Liver (tissue), 10 donors: ENCODE measurements at places on chromosomes 2 and 18.

GRCh38 chr2:105789745-105790460 is 45.2 kb downstream of the NCK2 start:
- H3K27ac ChIP-seq: no peak overlapping the region
- no peak overlapping the region for H3K4me3 ChIP-seq
- no peak for DNase-seq
- no peaks in the 10 kb centered on the region for H3K27me3 ChIP-seq

DNA sequence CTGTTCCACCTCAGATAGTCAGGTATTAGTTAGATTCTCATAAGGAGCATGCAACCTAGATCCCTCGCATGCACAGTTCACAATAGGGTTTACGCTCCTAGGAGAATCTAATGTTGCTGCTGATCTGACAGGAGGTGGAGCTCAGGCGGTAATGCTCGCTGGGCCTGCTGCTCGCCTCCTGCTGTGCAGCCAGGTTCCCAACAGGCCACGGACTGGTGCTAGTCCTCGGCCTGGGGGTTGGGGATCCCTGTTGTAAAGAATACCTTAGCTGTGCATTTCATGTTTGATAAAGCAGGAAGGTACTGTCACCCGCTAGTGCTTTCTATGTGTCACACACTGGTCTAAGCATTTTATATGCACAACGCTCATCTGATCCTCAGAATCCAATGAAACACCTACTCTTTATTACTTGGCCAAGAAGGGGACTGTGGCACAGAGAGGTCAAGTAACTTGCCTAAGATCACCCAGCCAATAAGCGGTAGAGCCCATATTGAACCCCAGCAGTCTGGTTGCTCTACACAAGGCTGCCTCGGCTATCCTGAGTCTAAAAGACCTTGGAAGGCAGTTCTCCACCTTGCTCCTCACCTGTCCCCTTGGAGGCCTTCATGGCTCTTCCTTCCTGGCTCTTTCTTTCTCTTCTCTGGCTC is 35.8 kb downstream of the SLC4A3 start:
- H3K4me3 ChIP-seq: no peak overlapping the region
- H3K27me3 ChIP-seq: no peaks in the 10 kb centered on the region
- no peak overlapping the region for H3K27ac ChIP-seq
- no peaks in the 10 kb centered on the region for H3K4me1 ChIP-seq
- DNase-seq: no peak

DNA sequence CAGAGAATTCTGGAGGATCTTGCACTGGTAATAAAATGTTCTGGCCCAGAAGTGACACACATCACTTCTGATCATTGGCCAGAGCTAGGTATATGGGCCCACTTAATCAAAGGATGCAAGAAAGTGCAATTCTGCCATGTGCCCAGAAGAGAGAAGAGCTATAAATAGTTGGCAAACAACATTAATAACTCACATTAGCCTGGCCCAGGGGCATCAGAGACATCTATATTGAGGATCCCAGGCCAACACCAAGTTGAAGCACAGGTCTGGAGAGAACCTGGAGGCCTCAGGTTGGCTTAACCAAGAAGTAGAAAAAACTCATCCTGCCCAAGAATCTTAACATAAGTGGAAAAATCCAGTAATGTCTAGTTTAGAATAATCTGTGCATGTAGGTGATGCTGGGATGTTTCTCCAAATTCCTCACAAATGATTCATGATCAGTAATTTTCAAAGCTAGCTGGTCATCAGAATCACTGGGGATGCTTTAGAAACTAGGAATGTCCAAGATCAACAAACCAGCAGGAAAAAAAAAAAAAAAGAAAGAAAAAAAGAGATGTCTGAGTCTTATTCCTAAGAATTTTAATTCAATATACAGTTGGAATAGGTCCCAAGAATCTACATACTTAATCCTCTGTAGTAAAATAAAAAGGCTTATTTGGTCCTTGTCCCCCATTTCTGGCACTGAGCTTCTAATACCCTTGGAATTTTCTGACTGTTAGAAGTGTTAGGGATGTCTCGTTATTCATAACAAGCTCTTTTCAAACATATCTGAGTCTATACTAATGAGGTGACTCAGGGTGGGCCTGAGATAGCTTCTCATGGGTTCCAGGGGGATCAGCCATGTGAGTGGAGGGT is 35.0 kb upstream of the EVA1A start:
- no peaks in the 10 kb centered on the region for H3K4me1 ChIP-seq
- H3K4me3 ChIP-seq: no peak overlapping the region

DNA sequence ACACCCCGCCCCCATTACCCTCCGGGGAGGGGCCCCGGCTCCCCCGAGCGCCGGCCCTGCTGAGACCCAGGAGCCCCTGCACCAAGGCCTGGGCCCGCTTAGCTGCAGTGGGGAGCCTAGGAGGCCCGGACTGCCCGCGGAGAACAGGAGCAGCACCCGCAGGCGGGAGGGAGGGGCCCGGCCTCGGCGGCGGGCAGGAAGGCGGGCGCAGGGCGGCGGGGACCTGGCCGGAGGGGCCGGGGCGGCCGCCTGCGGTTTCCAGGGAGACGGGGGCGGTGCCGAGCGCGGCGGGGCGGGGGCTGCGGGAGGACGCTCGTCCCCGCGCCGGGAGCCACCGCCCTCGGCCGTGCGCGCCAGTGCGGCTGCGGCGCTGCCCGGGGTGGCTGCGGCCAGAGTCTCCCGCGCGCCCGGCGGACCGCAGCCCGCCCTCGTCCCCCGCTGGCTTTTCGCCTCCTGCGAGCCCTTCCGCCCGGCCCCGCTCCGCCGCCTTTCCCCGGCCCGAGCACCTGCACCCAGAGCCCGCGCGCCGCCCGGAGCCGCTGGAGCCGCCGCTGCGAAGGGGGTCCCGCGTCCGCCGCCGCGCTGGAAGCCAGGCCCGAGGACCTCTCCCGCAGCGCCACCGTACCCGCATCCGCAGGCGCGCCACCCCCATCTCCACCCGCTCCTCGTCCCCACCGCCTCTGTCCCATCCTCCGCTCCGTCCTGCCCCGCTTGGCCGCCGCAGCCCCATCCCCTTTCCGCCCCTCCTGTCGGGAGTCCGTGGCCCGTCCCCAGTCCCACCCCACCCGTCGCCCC is 17.2 kb downstream of the GPC1 start:
- H3K27me3 ChIP-seq: no peaks in the 10 kb centered on the region
- peaks cover 20% of the 10 kb centered on the region for H3K4me1 ChIP-seq
- peak; percentile 61 for DNase-seq
- H3K4me3 ChIP-seq: peak overlapping the region; percentile 66

DNA sequence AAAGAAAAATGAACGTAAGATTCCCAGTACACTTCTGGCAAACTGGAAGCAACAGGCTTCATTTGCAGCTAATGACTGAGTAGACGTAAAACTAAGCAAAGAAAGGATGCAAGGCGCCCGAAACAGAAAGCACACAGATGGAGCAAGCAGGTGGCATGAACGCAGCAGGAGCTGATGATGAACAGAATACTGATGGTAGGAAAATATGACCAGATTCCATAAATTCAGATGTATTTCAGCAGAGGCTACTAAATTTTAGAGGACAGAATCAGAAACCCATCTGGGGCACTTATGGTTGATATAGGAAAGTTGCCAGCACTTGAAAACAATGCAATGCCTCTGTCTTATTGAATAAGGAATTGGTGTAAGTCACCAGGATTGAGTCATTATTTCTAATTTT is 658.7 kb upstream of the LINC00305 start:
- no peak for DNase-seq
- no peaks in the 10 kb centered on the region for H3K4me1 ChIP-seq
- H3K27ac ChIP-seq: no peak overlapping the region
- no peak overlapping the region for H3K4me3 ChIP-seq

DNA sequence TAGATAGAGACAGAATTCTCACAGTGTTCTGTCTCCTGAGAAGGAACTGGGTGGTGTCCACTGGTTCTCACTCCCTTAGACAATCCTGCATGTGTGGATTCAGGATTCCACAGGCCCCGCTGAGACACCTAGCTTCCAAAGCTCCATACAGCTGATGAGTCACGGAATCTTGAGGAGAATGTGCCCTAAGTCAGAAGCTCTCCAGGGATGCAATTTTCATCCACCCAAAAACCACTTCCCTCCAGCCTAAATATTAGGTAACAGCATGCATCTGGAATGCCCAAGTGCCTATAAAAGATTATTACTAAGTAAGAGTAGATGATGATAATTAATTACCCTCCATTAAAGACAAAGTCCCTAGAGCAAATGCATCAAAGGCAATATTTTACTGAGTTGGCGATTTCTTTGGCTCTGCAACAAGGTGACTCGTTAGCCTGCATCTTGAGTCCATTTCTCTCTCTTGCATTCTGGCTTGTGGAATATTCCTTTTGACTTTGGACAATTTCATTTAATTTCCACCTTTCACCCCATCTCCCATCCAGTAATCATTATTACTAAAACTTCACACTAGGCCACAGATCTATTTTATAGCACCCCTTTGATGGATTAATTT is 475.1 kb downstream of the TNS1 start:
- H3K27me3 ChIP-seq: no peaks in the 10 kb centered on the region
- no peaks in the 10 kb centered on the region for H3K4me1 ChIP-seq
- no peaks in the 10 kb centered on the region for H3K36me3 ChIP-seq

DNA sequence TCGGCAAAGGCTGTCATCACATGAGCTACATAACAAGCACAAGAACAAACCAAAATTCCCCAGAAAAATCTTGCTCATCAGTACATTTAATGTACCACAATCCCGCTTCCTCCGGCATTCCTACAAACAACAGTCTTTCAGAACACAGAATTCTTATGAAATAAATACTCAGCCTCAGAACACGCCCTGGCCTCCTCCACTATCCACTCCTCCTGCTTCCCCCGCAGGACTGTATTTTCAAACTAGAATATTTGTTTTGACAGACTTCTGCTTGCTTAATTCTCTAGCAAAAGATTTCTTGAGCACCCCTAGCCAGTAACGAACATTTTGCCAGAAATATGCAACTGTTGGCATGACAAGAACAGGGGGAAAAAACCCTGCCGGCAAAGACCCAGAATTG is 131.2 kb downstream of the THADA start:
- H3K4me3 ChIP-seq: no peak overlapping the region
- H3K4me1 ChIP-seq: peaks cover 6% of the 10 kb centered on the region
- DNase-seq: no peak
- no peaks in the 10 kb centered on the region for H3K27me3 ChIP-seq
- peaks cover 2% of the 10 kb centered on the region for H3K36me3 ChIP-seq

DNA sequence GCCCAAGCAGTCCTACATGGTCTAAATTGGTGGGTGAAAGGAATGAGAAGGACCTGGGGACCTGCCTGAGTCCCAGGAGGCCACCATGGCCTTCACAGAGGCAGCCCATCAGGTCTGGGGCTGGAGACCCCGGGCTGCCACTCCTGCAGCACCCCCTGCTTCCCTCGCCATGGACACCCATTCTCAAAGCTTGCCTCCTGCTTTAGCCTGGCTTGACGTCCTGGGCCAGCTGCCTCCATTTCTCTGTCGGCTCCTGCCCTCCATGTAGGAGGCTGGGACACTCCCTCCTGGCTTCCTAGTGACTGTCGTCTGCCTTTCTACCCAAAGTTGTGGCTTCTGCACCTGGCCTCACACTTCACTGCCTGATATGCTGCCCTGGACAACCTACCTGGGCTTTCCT is 198.6 kb downstream of the FAM210A start:
- no peak for DNase-seq
- H3K4me1 ChIP-seq: peaks cover 2% of the 10 kb centered on the region
- H3K27ac ChIP-seq: no peak overlapping the region
- no peaks in the 10 kb centered on the region for H3K36me3 ChIP-seq
- H3K4me3 ChIP-seq: no peak overlapping the region

GRCh38 chr2:136402281-136402680 is 284.3 kb upstream of the CXCR4 start:
- DNase-seq: no peak
- no peak overlapping the region for H3K4me3 ChIP-seq
- H3K27me3 ChIP-seq: peaks cover 7% of the 10 kb centered on the region
- no peaks in the 10 kb centered on the region for H3K36me3 ChIP-seq
- no peak overlapping the region for H3K27ac ChIP-seq

- no peaks in the 10 kb centered on the region for H3K4me1 ChIP-seq
- DNase-seq: no peak
- no peak overlapping the region for H3K27ac ChIP-seq
- H3K4me3 ChIP-seq: no peak overlapping the region
Measured at GRCh38 chr2:105391763-105392662, 6.8 kb downstream of the FHL2 start.

GRCh38 chr2:46381263-46381849 is 84.1 kb downstream of the EPAS1 start:
- H3K4me1 ChIP-seq: no peaks in the 10 kb centered on the region
- no peak overlapping the region for H3K4me3 ChIP-seq
- no peak overlapping the region for H3K27ac ChIP-seq
- H3K27me3 ChIP-seq: no peaks in the 10 kb centered on the region
- H3K36me3 ChIP-seq: peaks cover 82% of the 10 kb centered on the region

DNA sequence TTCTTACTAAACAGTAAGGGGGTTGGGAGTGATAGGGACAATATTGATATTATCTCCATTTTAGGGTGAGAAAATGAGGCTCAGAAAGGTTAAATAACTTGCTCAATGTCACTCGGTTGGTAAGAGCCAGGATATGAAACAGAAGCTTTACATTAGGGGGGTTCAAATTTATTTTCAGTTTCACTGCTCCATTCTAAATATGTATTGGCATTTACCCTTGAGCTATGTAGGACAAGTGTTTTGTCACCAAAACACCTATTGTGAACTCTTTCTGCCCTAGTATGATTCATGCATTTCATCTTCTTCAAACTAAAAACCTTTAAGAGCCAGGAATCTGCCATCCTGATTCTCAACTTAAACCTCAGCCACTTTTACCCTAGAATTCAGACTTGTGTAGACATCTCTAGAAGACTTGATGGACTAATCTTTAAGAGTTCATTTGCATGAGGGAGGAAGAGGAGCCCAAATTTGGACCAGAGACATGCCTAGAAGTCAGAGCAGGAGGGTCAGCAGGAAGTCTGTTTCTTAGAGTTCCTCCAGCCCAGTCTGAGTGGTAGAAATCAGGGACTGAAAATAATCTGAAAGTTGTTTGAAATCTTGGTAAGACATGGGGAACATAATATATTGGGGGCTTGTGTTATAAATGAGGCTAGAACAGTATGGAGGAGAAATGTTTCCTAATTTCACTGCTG is 129.4 kb upstream of the ATP5MC3 start:
- no peak overlapping the region for H3K4me3 ChIP-seq
- H3K27me3 ChIP-seq: no peaks in the 10 kb centered on the region
- no peak overlapping the region for H3K27ac ChIP-seq
- DNase-seq: no peak
- H3K4me1 ChIP-seq: no peaks in the 10 kb centered on the region
- H3K36me3 ChIP-seq: no peaks in the 10 kb centered on the region

- DNase-seq: peak; percentile 30
- no peak overlapping the region for H3K27ac ChIP-seq
- H3K4me1 ChIP-seq: no peaks in the 10 kb centered on the region
- H3K36me3 ChIP-seq: no peaks in the 10 kb centered on the region
Measured at GRCh38 chr2:240930096-240930630, 24.0 kb downstream of the CROCC2 start.

DNA sequence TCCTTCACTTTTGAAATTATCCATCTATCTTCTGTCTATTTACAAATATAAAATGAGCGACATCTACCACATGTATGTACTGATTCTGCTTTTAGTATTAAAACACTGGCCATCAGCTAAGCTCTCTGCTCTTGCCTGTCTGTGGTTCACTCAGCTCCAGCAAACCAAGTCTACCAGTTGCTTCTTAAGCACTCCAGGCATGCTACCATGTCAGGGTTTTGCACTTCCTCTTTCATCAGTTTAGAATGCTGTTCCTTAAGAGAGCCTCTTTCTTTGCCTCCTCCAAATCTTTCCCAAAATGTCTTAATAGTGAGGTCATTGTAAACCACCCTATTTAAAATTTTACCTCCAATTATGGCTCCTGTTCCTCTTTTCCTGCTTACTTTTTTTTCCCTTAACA is 59.5 kb downstream of the SCN3A start:
- no peaks in the 10 kb centered on the region for H3K4me1 ChIP-seq
- no peak overlapping the region for H3K4me3 ChIP-seq
- H3K27ac ChIP-seq: no peak overlapping the region
- no peaks in the 10 kb centered on the region for H3K36me3 ChIP-seq

GRCh38 chr2:110170102-110170501 is 34.7 kb downstream of the NPHP1 start:
- no peak overlapping the region for H3K4me3 ChIP-seq
- H3K27me3 ChIP-seq: no peaks in the 10 kb centered on the region
- no peaks in the 10 kb centered on the region for H3K36me3 ChIP-seq
- no peak for DNase-seq
